ENCODE measurements at places on chromosomes 7 and 10.

GRCh38 chr7:96287132-96287531, 34.8 kb downstream of the SLC25A13 start:
- no peak for DNase-seq

DNA sequence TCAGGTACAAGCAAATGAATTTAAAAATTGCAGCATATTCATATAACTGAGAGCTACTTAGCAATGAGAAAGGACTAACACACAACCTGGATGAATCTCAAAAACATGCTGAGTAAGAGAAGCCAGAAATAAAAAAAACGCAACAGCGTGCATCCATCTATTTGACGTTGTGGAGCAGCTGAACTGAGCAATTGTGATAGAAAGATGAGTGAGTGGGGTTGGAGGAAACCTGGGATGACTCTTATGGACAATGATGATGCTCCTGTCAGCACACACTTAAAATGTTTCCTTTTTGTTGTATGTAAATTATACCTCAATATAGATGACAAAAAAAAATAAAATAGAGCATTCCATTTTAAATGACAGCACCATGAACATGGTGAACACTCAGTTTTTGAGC, 36.0 kb upstream of the AKR1E2 start:
- no peak for DNase-seq

DNA sequence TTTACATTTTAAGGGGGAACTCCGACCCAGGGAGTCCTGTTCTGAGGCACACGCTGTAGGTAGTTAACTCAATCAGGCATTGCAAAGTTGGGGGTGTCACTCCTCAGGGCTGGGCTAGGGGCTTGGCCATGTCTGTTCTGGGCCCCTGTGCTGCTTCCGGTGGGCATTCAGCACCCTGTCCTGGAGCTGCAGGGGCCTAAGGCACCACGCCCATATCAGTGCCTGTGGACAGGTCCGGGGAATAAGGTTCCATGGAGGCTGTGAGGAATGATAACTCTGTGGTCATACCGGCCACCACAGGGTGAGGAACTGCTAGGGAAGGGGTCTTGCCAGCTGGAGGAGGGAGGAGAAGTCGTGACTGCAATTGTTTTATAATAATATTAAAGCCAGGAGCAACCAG, 539.1 kb upstream of the FOXK1 start:
- no peak for DNase-seq

GRCh38 chr10:126586128-126586527, 84.4 kb downstream of the C10orf90 start:
- DNase-seq = no peak

GRCh38 chr7:104371216-104371979, 43.0 kb downstream of the LHFPL3 start:
- no peak for DNase-seq

GRCh38 chr7:149870701-149871483, 2.9 kb upstream of the ATP6V0E2 start:
- no peak for DNase-seq

DNA sequence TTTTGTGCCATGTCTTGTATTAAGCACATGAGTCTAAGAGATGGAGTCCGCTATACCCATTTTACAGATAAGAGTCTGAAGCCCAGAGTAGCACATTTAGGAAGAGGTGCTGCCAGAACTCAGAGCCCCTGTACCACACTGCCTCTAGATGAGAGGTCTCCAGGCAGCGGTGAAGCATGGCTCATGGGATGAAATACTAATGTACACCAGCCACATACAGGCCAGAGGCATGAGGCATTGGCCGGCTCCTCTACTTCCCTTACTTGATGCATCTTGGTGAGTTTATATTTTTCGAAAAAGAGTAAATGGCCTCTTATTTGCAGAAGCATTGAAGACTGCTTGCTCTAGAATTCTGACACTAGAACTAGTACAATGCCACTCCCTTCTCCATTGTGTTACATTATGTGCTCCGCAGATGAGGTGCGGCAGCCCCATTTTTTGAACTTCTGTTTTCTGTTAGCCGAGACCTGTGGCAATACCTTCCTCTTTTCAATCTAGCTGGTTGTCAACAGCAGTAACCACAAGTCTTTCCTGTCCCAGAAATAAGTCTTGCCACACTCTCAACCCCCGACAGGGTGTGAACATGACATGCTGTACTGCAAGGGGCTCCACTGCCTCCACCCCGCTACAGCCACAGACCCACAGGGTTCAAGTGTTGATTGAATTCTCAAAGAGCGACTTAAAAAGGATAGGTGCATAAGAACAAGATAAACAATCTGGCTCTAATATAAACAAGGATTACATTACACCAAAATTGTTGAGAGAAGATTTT, 145.3 kb downstream of the CELF2 start:
- no peak for DNase-seq

GRCh38 chr10:131113709-131114291, 197.7 kb downstream of the TCERG1L start:
- DNase-seq = no peak

DNA sequence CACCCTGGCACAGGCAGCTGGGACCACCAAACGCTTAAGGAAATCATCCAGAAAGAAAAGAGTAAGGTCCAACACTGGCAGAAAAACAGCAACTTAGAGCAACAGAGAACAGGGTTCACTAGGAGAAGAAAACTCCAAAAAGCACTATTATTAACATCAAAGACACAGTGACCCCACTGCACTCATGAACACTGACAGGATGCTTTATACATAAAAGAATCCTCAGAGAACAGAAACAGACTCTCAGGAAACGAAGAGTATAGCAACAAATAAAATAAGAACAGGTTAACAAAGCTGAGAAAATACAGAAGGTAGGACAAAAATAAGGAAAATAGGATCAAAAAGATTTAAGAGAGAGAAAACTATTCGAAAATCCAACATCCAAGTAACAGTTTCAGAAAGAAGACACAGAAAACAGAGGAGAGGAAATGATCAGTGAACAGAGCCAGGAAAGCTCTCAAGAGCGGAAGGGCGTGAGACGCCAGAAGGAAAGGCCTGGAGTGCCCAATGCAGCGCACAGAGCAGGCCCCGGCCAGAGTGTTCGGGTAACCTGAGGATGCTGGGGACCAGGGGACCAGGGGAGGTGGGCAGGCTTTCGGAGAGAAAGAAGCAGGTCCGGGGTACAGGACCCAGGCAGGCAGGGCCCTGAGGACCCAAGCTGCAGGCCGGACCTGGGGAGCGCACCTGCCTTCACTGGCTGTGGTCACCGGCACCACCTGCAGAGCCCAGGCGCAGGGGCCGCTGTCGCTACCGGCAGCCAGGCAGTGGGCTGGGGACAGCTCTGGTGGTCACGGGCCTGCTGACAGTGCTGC, 258.2 kb downstream of the MAD1L1 start:
- no peak for DNase-seq

GRCh38 chr10:118692872-118693271, 61.9 kb downstream of the CACUL1 start:
- DNase-seq = peak; percentile 27

DNA sequence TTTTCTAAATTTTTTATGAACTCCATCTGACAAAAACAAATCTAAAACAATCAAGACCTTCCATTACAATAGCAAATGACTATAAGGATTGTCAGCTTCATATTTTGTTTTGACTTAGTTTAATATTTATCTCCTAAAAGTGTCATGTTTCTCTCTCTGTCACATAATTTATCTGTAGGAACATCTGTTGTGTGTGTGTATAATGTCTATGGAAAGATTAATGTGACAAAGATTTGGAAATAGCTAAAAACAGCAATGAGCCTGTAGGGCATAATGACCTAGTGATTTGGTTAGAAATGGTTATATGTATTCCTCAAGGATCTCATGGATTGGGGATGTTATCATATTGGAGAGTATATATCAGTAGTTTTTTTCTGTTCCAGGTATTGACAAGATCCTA, 69.6 kb upstream of the MDFIC start:
- DNase-seq = no peak

Data from MG63 (cell line).